ENCODE measurements at places on chromosomes 3 and 15. TPM values are rescaled to one million over a fixed set of nuclear protein-coding genes. Genes with fewer than 3 reads are reported as not detected.

TMEM158 gene
- total RNA-seq = 6.1 TPM

TLR9 gene
- 0.04 TPM for total RNA-seq

DNA sequence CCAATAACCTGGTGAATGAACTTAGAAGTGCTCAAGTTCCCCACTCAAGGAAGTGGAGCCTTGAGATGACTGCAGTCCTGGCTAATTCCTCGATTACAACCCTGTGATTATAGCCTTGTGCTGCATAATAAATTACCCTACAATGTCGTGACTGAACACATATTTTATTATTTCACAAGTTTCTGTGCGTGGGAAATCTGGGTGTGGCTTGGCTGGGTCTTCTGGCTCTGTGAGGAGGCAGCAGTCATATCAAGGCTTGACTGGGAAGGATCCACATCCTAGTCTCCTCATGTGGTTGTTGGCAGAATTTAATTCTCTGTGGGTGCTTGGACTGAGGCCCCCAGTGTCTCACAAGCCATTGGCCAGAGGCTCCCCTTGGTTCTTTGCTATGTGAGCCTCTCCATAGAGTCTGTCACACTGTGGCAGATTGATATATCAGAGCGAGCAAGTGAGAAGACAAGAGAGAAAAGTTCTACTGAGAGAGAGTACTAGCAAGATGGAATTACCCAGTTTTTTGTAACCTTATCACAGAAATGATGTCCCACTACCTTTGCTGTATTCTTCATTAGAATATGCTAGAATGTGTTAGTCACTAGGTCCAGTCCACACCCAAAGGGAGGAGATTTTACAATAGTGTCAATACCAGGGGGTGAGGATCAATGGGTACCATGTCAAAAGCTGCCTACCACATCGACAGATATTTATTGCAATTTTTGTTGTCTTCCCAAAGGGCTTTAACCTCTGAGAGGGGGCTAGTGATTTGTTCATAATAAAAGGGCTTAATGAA is 102.8 kb upstream of the TBC1D5 start:
- DNase-seq = no peak

DNA sequence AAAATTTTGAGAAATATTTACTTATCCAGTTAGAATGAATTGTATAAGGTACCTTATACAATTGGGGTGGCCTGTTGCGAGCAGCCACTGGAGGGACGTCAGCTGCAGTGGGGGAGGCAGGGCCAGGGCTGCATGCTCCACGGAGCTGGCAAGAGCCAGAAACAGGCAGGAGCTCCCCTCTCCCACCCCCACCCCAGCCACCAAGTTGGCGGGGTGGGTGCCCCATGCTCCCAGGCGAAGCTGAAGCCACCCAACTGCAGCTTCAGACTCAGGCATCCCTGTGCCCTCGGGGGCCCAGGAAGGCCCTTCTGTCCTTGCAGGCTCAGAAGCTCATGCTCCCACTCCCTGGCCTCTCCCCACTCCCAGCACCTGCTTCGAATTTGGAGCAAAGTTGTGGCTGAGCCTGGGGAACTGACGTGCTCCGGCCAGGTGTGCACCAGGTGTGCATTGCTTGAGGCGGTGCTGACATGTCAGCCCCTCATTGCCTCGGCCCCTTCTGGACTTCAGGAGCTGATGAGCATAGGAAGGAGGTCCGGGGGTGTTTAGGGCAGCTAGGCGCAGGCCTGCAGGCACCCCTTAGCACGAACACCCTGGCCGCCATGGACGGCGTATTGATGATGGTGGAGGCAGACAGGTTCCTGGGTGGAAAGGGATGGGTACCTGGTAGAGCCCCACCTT is 743.8 kb upstream of the GBE1 start:
- no peak for DNase-seq

- DNase-seq = no peak
Observed at GRCh38 chr3:183303690-183304089, 50.6 kb downstream of the B3GNT5 start.

- peak; percentile 39 for DNase-seq
Observed at GRCh38 chr3:12308517-12308916, 19.6 kb downstream of the PPARG start.

- DNase-seq = peak; percentile 56
Observed at GRCh38 chr3:7382293-7383010, 521.5 kb downstream of the GRM7 start.

Measured in pulmonary artery endothelial cell (primary cell).